ENCODE measurements at places on chromosomes 1 and 21.

DNA sequence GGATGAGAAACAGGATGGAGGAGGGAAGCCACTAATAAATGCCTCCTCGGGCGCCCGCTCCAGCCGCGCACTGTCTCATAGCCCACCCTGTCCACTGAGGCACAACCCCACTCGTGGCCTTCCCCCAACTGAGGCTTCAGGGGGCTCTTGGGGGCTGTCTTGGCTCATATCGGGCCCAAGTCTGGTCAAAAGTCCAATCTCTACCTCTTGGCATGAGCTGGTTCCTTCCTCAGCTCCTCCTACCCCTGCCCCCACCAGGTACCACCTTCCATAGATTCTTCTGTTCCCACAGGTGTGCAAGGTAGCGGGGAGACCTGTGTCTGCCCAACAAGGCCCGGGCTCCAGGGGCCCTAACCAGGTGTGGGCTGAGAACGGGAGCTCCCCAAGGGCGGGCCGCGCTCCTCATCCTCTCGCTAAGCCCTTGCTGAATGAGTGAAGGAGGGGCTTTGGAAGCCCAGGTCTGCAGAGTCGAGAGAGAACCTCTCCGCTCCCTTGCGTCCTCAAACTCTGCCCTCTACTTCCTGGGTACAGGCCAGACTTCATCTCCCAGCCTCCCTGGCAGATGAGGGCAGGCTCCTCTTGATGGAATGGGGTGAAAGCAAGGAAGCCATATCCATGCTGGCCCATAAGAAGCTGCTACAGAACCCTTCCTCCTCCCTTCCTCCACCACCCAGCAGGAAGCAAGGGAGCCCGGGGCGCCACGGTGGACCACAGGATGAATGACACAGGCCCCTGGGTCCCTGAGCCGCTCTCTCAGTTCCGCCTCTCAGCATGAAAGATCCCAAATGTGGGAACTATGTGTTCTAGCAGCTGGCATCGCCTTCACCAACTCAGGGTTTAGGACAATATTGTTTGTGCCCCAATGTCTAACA is 74.7 kb downstream of the PSMG1 start:
- no peak for DNase-seq

- no peak for DNase-seq
Measured at GRCh38 chr1:42970143-42970542, 11.5 kb upstream of the SLC2A1 start.

DNA sequence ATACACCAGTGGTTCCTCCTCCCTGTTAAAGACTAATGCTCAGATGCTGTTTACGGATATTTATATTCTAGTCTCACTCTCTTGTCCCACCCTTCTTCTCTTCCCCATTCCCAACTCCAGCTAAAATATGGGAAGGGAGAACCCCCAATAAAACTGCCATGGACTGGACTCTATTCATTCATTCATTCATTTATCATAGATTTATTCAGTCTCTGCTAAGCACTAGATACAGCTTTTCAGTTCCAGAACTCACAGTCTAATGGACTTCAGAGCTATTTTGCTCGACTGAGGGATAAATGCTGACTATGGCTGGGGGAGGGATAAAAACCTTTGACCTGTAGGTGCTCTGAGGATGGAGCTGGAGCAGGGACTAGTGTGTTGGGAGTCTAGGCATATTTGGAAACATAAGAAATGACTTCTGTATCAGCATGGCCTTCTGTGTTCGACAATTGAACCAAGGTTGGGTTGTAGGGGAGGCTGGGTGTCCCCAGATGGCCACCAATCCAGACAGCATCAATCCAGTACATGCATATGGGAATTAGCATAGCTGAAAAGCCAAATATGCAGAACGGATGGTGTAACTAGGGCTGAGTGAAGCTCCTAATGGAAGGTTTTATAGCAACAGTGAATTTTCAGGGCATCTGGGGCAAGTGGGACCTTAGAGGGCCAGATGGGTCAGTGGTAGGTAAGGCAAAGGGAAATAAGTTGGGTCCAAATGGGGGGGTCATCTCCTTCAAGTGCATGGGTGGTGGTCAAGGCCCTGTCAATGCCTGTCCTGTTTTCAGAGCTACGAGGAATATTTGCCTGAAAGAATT is 4.1 kb downstream of the APOA2 start:
- no peak for DNase-seq

- no peak for DNase-seq
Measured at GRCh38 chr1:177278626-177279390, 108.0 kb downstream of the BRINP2 start.

GRCh38 chr1:32877211-32878110 is 6.7 kb upstream of the FNDC5 start:
- peak; percentile 68 for DNase-seq

DNA sequence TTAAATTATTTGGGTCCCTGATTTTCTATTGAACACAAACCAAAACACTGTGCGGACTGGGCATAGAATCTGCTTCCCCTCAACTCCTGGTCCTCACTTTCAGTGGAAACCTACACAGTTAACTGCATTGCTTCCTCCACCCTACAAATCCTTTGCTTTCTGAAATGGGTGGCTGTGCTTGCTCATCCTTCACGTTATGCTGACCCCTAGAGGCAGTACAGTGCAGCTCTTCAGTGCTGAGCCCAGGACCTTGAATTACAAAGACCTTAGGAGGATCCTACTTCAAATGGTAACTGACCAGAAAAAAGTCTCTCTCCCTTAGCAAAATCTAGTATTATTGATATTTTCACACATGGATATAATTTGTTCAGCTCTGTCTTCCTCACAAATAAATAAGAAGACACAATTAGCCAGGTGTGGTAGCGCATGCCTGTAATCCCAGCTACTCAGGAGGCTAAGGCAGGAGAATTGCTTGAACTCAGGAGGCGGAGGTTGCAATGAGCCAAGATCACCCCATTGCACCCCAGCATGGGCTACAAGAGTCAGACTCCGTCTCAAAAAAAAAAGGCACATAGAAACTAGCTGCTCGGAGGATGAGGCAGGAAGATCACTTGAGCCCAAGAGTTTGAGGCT is 63.4 kb upstream of the L1TD1 start:
- DNase-seq, result peak; percentile 76

DNA sequence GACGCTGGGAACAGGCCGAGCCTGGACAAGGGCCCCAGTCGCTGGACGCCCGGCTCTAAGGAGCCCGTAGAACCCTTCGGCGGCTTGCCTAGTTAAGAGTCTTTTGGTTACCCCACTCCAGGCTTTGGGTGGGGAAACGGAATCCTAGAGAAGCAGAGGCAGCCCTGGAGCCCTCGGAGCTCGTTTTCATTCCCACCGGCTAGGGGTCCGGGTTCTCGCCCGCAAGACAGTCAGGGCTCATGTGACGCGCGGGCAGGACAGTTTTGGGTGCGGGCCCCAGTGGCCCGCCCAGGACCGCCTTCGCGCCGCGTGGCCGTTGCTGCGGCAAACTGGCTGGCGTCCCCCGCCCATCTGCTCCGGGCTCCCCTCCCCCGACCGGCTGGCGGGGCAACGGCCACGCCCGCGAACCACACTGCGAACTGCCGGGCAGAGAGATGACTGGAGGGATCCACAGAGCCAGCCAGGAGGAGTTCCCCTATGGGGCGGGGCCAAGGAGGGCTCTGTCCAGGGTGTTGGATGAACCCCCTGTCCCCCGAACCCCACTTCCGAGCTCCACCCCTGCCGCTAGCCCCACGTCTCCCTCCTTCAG is 829 bp upstream of the HES2 start:
- DNase-seq, result no peak

GRCh38 chr1:198620951-198621824 is 17.7 kb upstream of the PTPRC start:
- DNase-seq, result no peak

DNA sequence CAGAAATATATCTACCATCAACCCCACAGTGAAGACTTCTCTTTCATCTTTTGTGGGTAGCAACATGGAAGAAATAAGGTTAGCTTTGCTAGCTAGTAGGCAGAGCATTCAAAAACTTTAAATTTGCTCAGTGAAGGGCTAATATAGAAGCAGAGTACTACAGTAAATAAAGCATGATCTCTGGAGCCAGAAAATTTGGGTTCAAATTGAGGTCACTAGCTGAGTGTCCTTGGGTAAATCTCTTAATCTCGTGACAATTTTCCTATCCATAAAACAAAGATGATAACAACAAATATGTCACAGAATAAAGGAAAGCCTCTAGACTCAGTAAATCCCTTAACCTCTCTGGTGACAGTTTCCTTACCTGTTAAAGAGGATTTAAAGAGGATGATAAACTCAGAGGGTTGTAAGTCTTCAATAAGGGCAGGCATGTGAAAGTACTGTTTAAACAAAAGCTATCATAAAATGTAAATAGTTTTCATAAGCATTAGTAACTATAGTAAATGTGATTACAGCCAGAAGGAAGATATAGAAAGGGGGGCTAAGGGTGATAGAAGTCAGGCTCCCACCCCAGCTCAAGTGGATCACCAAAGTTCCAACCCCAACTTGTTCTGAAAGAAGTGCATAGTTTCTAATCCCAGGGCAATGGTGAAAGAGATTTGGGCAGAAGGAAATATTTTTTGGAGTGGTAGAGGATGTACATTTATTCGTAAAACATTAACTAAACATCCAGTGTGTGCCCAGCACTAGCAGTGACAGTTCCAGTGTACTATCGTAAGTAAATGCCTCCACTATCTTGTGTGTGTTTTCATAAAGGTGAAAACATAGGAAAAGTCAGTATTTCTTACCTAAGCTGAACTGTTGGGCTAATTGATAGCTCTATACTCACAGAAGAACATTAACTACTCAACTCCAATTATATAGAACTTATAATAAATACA is 24.8 kb downstream of the TM2D1 start:
- no peak for DNase-seq
